ENCODE measurements at places on chromosomes 6 and 20. TPM values are rescaled to one million over a fixed set of nuclear protein-coding genes. Genes with fewer than 3 reads are reported as not detected.

The CMTR1 gene
- 35.1 TPM for total RNA-seq

The HLA-DOA gene
- 4.4 TPM for total RNA-seq

The VIP gene
- 55.2 TPM for total RNA-seq

The EYA2 gene
- total RNA-seq: 4.1 TPM

The MEP1A gene
- not detected for total RNA-seq

The FBXL4 gene
- total RNA-seq: 21.9 TPM

The HLA-DRA gene
- total RNA-seq: 285 TPM

- ATAC-seq: no peak
Measured at GRCh38 chr6:37589941-37590340, 90.2 kb upstream of the CCDC167 start.

DNA sequence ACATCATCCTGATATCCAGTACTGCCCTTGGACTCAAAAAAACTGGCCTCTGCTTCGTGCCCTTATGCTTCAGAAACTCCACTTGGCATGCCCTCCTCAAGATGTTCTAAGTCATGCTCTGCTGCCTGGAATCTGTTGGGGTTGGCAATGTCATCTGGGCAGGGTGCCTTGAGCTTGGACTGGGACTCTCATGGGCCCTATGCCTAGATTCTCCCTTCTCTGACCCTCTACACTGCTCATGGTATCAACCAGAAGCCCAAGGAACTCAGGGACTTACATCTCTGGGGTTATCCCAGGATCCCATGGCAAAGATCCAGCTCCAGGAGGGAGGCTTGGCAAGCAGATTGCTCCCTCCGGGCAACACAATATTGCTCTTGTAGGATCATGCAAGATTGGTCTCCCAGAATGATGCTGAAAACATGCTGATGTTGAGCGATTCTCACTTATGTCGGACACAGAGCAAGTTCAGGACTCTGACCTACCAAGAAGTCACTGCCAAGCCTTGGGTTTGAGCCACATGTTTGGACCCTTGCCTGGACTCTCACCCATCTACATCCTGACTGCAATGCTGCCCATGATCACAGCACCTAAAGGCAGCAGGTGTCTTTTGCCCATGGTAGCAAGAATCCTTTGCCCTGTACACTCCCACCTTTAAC is 88.8 kb downstream of the ADAT2 start:
- ATAC-seq: no peak

- ATAC-seq: no peak
Measured at GRCh38 chr20:8986631-8987030, 82.3 kb upstream of the PLCB4 start.

DNA sequence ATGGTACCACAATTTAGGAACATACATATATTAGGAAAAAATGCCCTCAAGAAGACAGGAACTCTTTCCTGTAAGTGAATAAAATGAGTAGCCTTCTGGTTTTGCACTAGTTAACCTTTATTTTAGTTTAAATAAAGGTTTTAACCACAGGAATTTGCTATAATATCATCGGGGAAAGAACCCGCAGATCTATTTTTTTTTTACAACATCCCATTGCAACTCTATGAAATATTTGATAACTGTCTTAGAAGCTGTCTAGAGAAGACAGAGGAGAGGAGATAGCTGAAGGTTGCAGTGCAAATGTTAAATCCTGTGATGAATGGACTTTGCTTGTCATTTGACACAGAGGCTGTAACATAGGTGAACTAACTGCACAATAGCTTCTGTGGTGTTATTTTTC is 69.5 kb downstream of the TINAG start:
- ATAC-seq: no peak

GRCh38 chr6:150720774-150721233 is 121.1 kb downstream of the PLEKHG1 start:
- ATAC-seq: no peak

GRCh38 chr20:23643659-23644058 is 5.9 kb upstream of the CST3 start:
- no peak for ATAC-seq

DNA sequence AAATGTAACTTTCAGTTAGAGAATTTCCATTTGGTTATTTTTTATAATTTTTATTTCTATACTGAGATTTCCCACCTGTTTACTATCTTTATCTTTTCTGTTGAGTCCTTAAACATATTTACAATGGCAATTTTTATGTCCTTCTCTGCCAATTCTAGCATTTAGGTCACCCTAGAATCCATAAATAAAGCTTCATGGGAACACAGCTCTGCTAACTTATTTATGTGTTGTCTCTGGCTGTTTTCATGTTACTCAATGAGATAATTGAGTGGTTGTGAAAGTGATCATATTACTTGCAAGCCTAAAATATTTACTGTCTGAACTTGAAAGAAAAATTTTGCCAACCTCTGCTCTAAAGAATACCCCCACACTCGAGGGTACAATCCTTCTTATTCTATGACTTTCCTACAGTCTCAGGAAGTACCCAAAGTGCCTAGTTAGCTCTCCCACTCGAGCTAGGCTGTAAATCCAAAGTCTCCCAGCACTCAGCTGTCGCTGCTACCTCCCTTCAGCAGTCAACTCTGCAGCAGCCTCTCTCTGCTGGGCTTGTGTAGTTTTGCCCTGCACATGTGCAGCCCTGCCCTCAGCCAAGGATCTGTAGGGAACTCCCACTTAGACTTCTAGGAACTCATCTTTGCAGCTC is 53.5 kb upstream of the GCLC start:
- no peak for ATAC-seq

DNA sequence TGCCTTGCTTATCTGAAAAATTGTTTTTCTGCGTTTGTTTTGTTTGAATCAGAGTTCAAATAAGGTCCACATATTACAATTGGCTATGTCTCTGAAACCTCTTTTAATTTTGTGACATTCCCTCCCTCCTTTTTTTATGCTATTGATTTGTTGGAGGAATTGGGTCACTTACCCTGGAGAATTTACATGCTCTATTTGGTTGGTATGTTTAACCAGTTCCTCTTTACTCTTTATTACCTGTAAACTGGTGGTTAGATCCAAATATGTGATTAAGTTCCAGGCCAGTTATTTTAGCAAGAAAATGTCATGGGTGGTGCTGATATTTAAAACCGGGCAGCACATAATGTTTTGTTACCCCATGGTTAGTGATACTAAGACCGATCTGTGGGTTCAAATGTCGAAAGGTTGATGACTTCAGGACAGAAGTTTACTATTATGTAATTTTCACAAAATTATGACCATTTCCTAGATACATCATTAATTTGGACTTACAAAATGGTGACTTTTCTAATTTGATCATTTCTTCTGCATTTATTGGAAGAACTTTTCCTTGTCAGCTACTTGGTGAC is 77.3 kb downstream of the KIZ start:
- no peak for ATAC-seq

DNA sequence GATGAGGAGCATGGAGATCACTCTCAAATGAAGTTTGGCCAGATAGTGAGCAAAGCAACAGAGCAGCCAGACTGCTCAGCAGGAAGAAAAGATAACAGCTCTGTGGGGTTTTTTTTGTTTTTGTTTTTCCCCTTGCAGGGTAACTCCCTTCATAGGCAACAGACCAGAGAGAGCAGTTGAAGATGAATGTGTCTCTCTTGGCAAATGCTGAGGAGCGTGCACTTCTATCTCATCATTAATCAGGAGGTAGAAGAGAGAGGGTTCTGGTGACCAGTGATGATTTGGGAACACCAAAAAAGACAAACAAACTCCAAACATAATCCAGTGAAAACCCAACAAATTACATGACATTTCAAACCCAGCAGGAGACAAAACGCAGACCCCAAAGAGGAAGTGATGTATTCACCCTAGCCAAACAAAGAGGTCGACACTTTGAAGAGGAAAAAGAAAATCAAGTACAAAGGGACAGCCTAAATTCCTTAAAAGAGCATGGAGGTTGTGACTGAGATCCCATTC is 66.2 kb upstream of the RREB1 start:
- no peak for ATAC-seq

Measured in gastroesophageal sphincter (tissue), 4 donors.